ENCODE measurements at places on chromosomes 12 and 14.

- no peak for DNase-seq
Observed at GRCh38 chr12:117789195-117789912, 179.4 kb downstream of the KSR2 start.

GRCh38 chr12:28415755-28416154 is 225.5 kb downstream of the CCDC91 start:
- no peak for DNase-seq

DNA sequence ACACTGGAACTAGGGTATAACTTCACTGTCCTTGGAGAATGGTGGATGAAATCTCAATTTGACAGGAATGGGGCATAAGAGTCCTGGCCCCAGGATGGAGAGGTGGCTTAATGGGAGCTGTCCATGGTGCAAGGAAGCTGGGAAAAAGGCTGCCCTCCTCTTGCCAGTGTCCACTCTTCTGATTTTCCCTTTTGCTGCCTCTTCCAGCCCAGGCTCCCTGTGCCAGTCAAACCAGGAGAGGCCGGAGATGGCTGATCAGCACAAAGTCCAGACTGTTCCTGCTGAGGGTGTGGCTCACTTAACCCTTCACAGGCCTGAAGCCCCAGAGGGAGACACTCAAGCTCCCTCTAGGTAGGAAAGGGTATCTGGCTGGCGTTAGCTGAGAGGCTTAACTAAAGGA is at the start of gene MYO1A:
MYO1A (minus strand) TSS at position 240 of the 400 bp plus-strand sequence. CDS start 1,806 bp downstream, outside the sequence.
- no peak for DNase-seq

DNA sequence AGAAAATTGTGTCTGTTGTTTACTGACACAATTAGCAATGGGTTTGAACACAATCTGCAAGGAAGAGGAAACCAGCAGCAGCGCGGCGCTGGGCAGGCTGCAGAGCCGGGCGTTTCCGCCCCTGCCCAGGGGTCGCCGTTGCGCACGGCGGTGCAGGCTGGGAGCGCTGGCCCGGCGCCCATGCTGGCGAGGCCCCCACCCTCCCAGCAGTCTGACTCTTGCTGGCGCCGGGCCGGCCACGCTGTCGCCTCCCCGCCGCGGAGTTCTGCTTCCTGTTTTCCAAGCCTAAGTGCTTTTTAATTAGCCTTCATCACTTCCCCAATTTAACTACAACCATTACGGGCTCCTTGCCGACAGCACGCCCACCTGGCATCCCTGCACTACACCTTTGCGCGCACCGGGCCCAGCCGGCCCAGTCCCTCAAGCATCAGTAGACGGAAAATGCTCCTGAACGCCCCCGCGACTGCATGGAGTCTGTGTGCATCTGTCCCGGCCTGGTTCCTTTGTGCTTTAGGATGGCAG is 212.1 kb downstream of the GXYLT1 start:
- DNase-seq: peak; percentile 98

DNA sequence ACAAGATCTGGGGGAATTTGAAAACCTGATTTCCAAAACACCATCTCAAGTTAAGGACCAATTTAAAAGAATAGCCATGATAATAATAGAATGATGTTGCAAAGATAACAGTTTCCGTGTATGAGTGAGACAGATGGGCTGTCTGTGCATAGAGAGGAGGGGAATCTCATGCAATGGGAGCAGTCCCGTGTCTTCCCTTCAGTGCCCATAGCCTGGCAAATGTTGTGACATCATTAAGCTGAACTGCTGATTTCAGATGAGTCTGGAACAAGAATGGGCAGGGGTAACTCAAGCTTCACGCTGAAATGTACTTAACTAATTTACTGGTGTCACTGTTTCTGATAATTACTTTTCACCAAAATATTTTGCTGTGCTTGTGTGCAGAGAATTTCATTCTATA is 454.0 kb downstream of the FOXG1 start:
- DNase-seq: no peak

GRCh38 chr12:124679533-124680371 is 112.3 kb upstream of the NCOR2 start:
- no peak for DNase-seq

- peak; percentile 6 for DNase-seq
Observed at GRCh38 chr12:85448548-85449139, 168.6 kb downstream of the ALX1 start.

DNA sequence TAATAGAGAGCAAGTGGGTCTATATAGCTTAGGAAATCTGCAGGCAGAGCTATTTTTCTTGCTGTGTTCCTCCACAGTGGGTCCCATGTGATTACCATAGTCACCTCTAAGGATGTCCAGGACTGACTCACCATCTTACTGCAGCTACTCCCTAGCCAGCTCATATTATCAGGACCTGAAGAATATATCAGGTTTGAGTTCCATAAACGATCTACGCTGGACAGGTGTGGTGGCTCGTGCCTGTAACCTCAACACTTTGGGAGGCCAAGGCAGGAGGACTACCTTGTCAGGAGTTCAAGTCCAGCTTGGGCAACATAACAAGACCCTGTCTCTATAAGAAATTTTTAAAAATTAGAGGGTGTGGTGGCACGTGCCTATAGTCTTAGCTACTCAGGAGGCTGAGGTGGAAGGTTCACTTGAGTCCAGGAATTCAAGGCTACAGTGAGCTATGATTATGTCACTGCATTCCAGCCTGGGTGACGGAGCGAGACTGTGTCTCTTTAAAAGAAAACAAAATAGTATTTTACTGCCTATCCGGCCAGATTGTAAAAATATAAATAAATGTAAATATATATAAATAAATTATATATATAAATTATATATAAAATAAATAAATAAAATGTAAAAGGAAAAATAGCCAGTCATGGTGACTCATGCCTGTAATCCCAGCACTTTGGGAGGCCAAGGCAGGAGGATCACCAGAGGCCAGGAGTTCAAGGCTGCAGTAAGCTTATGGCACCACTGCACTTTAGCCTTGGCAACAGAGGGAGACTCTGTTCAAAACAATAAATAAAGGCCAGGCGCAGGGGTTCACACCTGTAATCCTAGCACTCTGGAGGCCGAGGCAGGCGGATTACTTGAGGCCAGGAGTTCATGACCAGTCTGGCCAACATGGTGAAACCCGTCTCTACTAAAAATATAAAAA is 6.9 kb upstream of the SPRYD4 start:
- DNase-seq: no peak

- DNase-seq: no peak
Observed at GRCh38 chr14:66432334-66432733, 53.8 kb upstream of the CCDC196 start.

GRCh38 chr14:106129274-106129673 is 602.9 kb downstream of the TMEM121 start:
- DNase-seq: no peak

GRCh38 chr14:33916663-33917565 is 34.0 kb downstream of the EGLN3 start:
- no peak for DNase-seq
